Activated T-helper 1 cell treated with Interleukin-2 at 50 U/mL for 16 hours (primary cell): ENCODE measurements at places on chromosomes 2 and 18.

DNA sequence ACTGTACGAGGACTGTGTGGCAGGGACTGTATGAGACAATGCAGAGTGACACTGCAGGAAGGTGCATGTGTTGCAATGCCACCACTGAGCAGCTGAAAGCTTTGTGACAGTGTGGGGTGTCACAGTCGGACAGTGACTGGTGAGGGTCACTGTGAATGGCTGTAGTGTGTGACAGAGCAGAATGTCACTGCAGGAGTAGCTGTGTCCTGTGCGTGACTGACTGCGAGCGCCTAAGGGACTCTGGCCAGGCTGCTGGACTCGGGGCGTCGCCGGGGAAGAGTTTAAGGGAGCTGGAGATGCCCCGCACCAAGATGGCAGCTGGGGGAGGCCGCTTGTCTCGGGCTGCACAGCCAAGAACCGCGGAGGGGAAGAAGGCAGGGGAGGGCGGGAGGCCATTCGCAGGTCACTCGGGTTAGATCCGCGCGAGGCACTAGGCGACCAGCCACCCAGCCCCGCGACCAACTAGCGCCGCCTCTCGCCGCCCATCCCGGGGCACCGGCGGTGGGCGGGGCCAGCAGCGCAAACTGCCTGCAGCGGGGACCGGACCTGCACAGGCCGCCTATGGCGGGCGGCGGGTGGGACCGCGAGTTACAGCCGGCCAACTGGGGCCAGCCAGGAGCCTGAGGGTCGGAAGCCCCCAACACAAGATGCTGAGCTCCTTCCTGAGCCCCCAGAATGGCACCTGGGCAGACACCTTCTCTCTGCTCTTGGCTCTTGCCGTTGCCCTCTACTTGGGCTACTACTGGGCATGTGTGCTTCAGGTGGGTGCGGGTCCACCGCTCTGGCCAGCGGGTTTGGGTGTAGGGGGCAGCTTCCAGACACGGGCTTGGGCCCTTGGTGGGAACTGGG lies at the start of gene ABHD1:
ABHD1 (plus strand) TSS at position 514 of the 849 bp plus-strand sequence; CDS start at position 648, 134 bp downstream.
- peak; percentile 55 for DNase-seq

DNA sequence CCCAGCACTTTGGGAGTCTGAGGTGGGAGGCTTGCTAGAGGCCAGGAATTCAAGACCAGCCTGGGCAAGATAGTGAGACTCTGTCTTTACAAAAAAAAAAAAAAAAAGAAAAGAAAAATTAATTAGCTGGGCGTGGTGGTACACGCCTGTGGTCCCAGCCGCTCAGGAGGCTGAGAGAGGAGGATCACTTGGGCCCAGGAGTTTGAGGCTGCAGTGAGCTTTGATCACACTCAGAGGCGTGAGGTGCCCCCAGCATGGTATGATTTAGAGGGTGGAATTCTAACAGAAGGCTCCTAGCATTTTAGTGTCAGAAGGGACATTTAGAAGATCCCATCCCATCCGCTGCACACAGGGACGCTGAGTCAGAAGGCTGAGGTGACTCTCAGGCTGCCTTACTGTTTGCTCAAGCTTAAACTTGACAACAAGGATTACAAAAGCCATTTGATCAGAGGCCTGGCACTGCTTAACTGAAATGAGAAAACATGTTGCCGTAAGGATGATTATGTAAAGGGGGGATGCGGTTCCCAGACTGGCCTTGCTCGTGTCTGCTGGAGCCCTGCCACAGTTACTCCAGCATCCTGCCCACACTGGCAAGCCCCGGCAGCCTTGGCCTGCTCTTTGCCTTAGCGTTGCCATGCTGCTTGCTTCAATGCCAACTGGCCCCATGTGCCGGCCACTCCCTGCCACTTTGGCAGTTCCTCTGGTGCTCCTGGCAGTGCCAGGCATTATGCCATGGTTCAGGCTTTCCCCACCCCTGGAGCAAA lies 45.6 kb upstream of the SLC1A4 start:
- DNase-seq: no peak

- DNase-seq: no peak
These were observed 27.5 kb upstream of the MCFD2 start for GRCh38 chr2:46942891-46943626.

GRCh38 chr2:42652086-42652485 lies 83.7 kb downstream of the MTA3 start:
- DNase-seq: no peak

DNA sequence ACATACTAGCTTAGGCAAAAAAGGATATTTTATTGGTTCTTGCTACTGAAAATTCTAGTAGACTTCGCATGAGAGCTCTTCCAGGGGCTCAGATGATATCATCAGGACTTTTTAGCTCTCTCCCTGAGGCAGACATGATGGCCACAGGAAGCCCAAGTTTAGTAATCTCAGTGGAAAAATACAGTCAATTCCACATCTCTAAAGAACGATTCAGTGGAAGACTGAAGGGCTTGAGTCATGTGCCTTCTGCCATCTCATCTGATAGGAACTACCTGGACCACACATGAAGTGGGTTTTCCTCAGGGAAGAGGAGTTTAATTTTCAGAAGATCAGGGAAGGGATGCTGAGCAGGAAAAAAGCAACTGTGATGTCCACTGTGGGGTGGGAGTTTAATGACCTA lies 117.3 kb downstream of the TTC27 start:
- DNase-seq: no peak

GRCh38 chr2:189633392-189633811 lies 27.9 kb upstream of the ASNSD1 start:
- DNase-seq: no peak

DNA sequence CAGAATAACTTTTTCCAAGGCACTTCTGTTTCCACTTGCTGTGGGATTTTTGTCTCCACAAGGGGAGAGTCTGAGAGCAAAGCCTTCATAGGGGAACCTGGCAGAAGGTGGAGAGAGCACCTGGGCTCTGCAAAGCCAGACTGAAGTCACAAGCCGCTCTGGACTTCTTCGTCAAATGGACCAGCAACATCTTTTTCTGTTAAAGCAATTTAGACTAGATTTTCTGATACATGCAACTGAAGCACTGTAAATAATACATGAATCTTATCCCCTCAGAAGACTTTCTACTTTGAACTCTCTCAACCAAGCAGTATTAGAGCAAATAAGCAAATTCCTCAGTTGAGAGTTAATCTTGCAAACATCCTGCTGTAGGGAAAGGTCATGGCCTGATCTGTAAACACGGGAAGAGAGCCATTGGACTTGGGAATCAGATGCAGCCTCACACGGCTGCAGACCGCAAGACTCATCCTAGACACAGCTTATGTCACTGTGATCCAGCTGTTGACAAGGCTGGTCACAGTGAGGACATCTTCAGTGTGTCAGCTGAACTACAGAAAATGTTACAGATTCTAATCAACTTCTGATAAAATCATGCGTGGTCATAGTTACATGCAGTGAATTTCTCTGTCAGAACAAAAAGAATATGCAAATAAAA lies 3.2 kb downstream of the SH3YL1 start:
- no peak for DNase-seq

- DNase-seq: no peak
These were observed 2109.8 kb upstream of the CELF4 start for GRCh38 chr18:39675368-39675767.

DNA sequence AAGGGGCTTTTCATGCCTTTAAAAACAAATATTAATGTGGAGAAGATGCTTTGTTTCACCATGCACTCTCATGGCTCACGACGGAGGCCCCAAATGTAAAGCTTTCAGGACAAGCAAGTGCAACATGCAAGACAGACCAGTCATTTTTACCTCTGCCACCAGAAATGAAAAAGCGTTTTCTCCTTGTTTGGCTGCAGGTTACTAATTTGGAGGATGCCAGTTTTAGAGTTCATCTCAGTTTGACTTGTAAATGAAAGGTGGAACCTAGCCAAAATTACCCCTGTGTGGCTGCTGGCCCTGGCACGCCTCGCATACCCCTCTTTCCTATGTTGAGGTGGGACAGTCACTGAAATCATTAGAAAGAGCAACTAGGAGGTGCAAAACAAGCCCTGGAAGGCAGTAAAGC lies 138.6 kb downstream of the BCL2 start:
- DNase-seq: no peak

DNA sequence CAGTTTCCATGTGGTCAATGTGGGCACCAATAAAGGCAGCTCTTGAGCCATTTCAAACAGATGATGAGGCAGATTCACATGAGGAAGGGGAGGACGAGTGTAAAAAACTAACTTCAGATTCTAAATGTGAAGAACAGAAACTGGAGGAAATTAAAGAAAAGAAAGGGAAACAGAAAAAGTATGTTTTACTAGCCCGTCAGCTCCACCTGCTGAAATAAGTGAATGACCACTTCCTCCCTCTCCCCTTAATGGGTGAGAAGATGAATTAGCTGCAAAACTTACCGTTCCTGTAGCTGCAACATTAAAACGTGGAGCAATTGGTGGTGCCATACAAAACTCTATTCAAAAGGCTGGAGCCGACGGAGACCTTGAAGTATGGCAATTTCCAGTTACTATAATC lies 203.5 kb downstream of the UXS1 start:
- no peak for DNase-seq

- no peak for DNase-seq
These were observed 219.4 kb upstream of the REV1 start for GRCh38 chr2:99709229-99709628.

DNA sequence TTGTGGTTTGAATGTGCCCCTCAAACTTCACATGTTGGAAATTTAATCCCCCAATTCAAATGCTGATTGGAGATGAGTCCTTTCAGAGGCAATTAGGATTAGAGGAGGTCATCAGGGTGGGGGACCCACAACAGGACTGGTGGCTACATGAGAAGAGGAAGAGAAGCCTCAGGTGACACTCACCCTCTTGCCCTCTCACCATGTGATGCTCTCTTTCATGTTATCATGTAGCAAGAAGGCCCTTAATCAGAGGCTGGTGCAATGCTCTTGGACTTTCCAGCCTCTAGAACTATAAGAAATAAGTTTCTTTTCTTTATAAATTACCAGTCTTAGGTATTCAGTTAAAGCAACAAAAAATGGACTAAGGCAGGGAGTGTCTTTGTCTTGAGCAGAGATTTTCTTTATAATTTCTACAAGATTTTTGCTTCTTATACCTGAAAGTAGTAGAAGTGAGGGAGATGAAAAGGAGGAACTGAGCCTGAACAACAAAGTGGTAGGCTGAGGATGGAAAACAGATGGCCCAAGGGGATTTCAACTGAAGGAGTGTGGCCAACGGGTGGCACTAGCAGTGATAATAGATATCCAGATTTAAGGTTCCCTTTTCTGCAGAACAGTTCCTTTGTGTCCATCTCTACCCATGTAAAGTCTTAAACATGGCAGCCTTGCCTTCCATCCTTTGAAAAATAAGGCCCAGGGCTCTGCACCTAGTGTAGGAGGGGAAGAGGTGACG lies 49.2 kb upstream of the TGIF1 start:
- no peak for DNase-seq

GRCh38 chr2:231290321-231291015 lies 92.0 kb downstream of the ARMC9 start:
- no peak for DNase-seq

DNA sequence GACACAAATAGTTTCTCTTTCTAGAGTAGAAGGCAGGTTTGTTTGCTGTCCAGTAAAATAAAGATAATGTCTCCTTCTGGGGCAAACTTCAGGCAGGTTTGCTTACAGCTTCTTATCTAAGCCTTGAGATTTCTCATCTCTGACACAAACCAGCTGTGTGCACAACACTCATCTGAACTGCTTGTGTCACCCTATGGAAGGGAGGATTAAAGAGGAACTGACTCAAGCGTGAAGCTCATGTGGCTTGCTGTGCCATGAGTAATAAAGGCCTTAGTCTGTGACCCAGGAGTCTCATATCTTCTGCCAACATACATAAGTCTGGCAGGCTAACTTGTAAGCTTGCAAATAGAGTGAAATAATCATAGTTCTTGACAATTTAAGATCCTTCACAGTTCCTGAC lies 24.2 kb upstream of the CPO start:
- DNase-seq: no peak

DNA sequence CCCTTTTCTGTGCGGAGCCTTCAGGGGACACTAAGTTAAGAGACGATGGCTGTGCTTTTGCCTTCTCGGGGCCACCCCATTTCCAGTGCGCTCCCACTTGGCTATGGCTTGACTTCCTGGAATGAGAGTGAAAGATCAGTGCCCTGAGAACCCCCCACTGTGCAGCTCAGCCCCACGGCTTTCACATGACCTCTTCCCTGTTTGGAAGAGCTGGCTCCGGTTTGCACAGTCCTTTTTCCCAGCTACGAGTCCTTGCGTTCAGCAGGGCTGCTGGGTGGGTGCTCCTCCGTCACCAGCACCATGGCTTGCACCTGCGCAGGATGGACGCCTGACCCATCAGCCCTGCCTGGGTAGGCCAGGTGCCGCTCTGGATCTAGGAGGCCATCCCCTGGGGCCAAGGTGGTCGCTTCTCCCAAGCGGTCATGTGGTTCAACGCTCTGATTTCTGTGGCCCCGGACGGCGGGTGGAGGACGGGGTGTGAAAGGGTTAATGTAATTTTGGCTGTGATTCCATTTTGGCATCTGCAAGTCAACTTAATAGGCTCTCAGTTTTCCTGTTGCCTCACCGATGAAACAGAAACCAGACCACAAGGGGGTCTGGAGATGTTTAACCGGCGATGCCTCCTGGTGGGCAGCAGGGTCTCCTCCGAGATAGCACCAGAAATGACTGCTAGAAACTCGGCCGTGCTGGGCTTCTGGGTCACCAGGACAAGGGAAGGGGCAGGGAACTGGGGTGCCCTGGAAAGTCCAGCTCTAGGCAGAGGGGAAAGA lies 113.1 kb upstream of the HAAO start:
- no peak for DNase-seq

DNA sequence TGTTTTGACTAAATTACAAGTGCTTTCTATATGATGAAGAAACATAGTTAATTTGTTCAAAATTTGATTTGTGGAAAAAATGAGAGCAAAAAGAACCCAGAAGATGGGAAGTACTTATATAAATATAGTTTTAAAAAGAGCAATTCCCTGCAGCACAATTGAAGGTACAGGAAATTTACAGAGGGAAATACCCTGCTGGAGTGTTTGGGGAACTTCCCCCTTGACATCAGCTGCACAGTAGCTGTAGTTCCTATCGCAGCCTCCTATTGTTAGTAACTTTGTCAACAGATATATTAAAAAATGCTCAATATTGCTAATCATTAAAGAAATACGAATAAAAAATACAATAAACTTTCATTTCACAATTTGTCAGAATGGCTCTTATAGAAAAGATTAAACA lies 1118.8 kb upstream of the ZEB2 start:
- DNase-seq: no peak

DNA sequence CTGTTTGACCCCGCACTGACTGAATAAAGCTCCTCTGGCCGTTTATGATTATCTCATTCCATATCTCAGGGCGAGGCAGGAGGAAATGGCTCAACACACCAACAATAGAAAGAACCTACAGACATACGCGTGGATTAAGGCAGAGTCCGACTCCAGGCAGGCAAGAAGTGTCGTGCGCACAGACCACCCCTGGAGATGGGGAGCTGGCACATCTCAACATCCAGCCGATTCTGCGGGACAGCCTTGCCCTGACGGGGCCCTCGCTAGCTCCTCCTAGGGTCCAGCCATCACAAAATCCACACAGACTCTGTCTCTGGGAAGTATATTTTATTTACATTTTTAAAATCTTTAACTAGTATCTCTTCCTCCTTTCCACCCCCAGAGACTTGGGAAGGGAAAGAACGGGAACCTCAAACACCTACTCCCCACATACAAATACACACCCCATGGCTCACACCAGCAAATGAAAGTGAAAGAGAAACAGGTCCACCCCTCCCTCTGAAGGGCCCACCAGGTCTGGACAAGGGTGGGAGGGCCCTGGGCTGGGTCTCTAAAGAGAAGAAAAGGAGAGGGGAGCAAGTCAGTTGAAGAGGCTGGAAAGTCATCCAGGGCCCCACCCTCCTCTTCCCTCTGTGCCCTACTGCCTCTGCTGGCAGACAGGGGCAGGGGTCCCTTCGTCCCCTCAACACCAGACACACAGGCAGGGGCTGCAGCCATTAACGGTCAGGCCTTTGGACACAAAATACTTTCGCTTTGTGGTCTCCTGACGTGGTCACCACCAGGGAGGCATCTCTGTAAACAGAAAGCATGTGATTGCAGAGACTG lies 3.2 kb downstream of the GPBAR1 start:
- no peak for DNase-seq
